ENCODE measurements at places on chromosomes 7 and 10.

GRCh38 chr7:1646391-1646790, 23.7 kb upstream of the ELFN1 start:
- DNase-seq: no peak

GRCh38 chr10:33706191-33706590, 371.7 kb upstream of the NRP1 start:
- no peak for DNase-seq

DNA sequence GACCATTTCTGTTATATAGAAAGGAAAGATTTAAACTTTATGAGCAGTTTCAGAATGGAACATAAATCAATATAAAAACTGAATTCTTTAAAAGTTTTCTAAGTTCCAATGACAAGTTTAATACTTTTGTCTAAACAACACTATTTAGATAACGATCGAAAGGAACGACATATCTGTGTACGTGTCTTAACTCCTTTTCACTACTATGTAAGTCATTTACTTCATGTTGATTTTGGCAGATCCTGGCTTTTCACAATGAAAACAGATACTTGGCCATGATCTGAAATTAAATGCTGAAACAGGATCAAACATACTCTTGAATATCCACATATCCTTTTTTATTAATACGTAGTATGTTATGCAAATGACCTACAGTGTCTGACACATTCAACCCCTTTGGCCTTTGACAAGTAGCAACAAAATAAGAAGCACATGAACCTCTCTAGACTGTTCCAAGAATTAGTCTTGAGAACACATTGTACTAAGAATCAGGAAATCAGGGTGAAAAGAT, 41.9 kb downstream of the RNLS start:
- DNase-seq: no peak

GRCh38 chr10:77810446-77811335, 115.9 kb downstream of the DLG5 start:
- no peak for DNase-seq

DNA sequence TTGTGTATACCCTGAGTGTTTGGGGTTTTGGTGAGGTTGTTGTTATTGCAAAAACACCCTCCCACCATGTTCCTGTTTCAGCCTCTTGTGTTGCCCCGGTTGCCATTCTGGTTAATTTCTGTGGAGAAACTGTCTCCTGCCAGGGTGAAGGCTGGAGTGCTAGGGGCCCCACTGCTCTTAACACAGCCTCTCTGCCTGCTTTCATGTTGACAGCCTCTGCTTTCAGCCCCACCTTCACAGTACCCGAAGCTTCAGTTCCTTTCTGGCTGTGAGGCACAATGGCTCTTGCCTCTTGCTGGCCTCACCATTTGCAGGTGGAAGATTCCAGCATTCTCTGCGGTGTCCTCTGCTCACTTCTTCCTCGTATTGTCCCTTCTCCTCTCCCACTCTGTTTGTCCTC, 19.2 kb downstream of the SLC18A2 start:
- DNase-seq: no peak

GRCh38 chr7:47374538-47374937, 207.4 kb downstream of the TNS3 start:
- no peak for DNase-seq

DNA sequence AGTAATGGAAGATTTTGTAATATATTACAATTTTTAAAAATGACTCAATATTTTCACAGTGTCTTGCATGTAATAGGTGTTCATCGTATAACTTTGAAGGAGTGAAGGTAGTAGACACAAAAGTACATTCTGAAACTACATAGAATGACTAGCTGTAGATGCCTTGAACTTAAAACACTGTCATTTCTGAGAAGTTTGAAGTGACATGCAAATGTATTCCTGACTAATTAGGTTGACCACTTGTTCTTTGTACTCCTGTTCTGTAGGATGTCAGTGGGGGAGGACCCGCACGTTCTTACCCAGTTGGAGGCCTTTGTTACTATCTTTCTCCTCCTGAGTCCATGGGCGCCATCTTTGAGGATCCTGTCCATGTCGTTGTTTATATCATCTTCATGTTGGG, 31.2 kb downstream of the SEC61A2 start:
- no peak for DNase-seq

- DNase-seq: no peak
These were observed 29.8 kb downstream of the PDLIM1 start for GRCh38 chr10:95260909-95261552.

GRCh38 chr10:515674-516073, 173.8 kb downstream of the DIP2C start:
- DNase-seq: no peak

DNA sequence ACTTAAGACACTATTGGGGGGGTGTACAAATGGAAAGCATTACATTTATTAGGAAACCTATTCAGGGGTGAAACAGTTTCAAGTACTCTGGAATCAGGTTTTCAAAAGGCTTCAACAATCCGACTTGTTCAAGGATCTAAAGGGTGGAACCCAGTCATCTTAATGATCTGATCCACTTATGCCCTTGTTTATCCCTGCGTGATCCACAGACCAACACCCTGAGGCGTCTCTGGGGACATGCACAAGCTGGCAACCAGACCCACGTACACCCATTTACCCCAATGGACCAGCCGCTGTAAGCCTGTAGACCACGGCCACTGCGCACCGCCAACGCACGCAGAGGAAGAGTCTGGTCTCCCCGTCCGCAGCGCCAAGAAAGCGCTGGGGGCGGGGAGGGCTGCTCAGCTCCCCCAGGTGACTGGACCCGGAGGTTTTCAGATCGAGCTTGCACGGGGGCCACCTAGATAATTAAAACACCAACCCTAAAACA, 13.4 kb downstream of the HNRNPF start:
- DNase-seq: no peak

DNA sequence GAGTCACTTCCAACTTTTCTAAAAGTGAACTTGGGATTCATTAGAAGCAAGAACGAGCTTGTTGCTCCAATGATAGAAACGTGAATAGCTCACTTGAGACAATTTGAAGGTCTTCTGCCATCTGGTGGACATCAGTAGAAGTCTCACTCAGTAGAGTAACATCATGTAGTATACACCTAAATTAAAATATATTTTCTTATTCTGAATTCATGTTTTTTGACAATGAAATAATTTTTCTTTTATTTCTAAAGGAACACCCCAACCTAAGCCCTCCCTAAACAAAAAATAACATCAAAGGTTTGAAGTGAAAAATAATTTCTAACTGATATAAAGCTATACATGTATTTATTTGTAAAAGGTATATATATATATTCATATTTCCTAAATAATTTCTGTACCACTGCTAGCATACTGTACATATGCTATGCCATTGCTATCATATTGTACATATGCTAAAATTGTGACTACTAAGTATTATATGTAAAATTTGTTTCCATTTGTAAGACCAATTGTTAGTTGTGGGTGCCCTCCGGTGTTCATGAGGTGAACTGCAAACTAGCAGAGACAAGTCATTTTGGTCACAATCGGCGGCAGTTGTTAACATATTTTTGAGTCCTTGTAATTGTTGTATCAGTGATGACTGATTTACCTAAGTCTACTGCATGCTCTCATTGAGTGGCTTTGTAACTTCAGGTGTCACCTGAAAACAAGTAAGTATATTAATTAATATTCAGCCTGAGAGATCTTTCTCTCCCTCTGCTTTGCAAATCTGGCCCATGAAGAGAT, 121.9 kb downstream of the PTPRZ1 start:
- DNase-seq: peak; percentile 44

GRCh38 chr10:22742678-22743077, 28.3 kb upstream of the PIP4K2A start:
- DNase-seq: no peak

DNA sequence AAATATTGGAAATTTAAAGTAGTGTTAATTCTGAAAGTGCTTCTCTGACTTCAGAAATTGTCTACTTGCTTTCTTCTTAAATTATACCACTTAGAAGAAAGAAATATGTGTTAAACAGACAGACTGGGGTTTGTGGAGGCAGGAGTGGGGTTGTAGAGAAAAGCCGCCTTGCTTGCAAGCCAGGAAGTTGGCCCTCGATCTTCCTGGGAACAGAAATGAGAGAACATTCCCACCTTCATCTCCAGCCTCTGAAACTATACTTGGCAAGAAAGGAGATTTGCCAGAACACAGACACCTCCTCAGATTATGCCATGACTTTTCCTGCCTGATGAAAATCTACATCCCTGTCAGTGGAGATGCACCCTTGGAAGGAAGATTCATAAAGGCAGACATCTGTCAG, 171.2 kb upstream of the CHRM2 start:
- no peak for DNase-seq

- no peak for DNase-seq
These were observed 104.1 kb downstream of the DOCK1 start for GRCh38 chr10:127009366-127009765.

- no peak for DNase-seq
These were observed 76.6 kb downstream of the TCF7L2 start for GRCh38 chr10:113026679-113027078.

DNA sequence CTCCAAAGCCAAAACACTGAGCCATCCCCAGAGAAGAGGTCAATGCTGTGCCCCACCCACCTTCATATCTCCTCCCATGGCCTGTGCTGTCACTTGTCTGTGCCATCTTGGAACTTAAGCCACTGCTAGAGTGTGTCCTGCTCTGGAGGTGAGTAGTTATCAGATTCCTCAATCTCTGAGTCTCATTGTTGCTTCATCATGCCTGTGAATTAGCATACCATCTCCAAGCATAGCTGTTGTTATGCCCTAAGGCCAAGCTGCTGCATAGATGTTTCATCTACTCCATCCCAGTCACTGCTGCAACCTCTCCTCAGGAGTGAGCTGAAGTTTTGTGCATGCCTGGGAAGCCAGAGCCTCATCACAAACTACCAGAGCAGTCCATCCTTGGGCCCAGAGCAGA, 349.0 kb downstream of the ZWINT start:
- DNase-seq: no peak

GRCh38 chr10:60277656-60278055, 112.0 kb downstream of the ANK3 start:
- no peak for DNase-seq

DNA sequence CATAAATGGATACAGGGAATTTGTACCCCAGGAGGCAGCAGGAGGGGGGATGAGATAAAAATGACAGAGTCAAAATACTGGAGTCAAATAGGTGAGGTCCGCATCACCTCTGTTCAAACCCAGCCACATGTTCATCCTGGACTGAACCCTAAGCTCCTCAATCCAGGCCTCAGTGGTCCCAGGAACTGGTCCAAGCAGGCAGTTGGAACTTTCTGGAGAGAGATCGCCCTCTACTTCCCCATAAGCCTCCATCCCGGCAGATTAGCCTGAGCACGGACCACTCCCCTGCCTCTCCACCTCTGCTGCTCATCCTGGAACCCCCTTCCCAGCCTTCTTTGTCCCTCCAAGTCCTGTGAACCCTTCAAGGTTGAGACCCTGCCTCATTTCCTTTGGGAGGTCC, 959.7 kb upstream of the ZNF722 start:
- DNase-seq: no peak

- peak; percentile 87 for DNase-seq
These were observed at the start of gene DENND2A for GRCh38 chr7:140640727-140641523. Gene DENND2A (minus strand): TSS chr7:140640813. CDS start chr7:140602397, 38,416 bp downstream.

- no peak for DNase-seq
These were observed 138.1 kb downstream of the HERPUD2 start for GRCh38 chr7:35556515-35557471.

DNA sequence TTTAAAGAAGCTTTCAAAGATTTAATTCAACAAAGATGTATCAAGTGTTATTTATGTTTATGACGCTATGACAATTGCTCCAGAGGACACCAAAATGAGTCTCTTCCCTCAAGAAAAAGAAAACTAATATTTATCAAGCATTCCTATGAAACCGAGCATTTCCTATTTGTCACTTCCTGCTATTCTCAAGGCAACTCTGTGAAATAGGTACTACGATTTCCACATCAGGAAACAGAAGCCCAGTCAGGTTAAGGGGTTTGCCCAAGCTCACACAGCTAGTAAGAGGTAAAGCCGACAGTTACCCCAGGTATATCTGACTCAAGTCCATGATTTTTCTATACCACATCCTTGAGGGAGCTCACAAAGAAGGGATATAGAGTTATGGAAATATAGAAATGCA, 85.9 kb downstream of the TRIL start:
- no peak for DNase-seq

- no peak for DNase-seq
These were observed 201.3 kb downstream of the SLC25A13 start for GRCh38 chr7:96120445-96121225.

DNA sequence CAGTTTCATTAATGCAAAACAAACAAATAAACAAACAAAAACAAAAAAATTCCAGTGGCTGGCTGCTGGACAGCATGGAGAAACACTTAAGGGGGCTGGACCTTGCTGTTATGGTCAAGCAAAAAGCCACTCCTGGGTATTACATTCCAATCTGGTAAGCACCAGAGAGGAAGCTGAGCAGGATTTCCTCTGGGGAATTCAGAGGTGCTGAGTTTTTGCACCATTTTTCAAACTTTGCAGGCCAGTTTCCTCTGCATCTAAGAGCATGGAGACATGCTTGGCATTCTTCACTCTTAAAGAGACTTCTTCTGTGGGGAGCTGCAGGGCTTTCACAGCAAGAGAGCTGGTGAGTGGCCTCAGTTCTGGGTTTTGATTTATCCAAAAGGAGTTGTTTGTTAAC, 84.5 kb downstream of the FZD1 start:
- no peak for DNase-seq

DNA sequence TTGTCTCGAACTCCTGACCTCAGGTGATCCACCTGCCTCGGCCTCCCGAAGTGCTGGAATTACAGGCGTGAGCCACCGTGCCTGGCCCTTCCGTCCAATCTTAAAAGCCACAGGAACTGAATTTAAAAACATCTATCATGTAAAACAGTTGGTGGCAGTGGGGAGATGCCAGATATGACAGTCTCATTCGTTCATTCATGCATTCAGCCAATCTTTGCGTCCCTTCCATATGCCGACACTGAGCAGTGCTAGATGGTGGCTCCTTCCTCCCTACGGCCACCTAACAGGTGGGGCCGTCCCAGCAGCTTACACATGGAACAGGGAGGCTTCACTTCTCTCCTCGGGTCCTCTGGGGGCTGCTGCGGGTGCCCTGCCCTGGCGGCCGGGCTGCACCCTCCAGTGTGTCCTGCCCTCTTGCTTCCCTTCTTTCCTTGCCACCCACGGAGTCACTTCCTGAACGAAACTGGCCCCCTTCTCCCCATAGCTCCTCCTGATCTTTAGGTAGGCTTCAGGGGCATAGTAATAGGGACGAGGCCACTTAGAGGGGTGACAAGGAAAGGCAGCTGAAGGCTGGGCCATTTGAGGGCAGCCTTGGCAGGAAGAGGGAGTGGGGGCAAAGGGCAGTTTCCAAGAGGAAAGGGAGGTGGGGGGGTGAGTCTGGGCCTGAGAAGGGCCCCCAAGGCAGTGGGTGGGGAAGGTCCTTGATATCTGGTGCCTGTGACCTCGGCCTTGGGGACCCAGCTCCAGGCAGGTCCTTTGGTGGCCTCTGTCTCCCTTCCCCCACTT, 53.8 kb downstream of the PROSER2 start:
- DNase-seq: no peak

- no peak for DNase-seq
These were observed 105.6 kb upstream of the HABP2 start for GRCh38 chr10:113447278-113447677.

All from frontal cortex (tissue), 4 donors.